Esophagus mucosa (tissue), 1 donor: ENCODE measurements at places on chromosomes 2 and 18.

GRCh38 chr2:26970244-26970927 is at the start of gene MAPRE3:
TSS of gene MAPRE3 (plus strand) at chr2:26970637. CDS start at chr2:27022219, 51,582 bp downstream.
- peak; percentile 81 for ATAC-seq

GRCh38 chr2:208127090-208127489 is 2.5 kb downstream of the CRYGC start:
- ATAC-seq, result no peak

DNA sequence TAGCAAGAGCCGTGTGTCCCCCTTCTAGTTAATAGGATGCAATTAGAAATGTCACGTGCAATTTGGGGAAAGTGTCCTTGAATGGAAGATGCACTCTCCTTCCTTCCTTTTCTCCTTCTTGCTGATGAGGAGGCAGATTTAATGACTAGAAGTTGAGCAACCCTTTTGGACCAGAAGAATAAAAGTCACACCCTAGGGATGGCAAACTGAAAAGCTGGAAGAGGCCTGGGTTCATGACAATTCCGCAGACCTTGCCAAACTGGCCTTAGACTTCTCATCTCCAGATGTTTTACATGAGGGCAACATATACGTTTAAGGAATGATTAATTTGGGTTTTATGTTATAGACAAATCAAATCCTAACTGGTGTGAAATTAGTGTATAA is 38.6 kb upstream of the NCOA1 start:
- ATAC-seq, result no peak

DNA sequence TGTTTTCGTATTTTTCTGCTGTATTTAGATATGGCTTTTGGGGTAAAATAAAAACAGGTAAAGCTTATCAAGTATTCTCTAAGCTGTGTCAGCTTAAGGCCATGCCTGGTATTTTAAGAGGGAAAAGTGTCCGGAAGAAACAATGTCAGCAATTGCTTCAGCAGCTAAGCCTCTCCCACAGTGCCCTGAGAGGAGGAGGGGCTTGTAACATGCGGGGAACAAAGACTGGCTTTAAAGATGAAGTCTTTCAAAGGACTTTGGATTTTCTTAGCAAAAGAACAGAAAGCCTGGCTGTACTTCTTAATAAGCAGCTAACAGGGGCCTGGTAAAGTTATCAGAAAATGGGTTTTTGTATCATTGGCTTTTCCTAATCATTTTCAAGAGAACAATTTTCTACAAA is 102.8 kb downstream of the PXDN start:
- ATAC-seq, result no peak

DNA sequence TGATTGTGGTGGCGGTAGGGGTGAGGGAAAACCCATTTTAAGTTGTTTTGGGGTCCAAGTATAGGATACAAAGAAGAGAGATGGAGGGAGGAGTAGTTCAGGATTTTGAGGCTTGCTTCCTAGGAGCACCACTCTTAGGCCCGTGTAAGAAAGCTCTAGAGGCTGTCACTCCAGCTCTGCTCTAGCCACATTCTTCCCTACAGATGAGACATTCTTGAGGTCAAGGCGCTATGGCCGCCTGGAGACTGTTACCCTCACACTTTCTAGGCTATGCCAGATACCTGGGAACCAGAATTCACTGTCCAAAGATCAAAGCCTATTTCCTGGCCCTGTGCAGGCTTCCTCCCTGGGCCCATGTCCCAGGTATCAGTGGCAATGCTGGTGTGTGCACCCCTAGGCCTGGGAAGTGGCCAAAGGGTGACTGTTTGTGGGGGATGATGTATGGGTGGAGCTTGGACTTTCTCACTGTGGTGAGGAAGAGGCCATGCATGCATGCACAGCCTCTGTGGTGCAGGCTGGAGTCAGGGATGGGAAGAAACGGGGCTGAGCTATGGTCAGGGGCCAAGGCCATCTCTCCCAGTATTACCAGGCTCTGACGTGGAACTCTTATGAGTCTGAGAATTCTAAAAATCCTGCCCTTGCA is 7.0 kb upstream of the TTL start:
- ATAC-seq, result no peak

DNA sequence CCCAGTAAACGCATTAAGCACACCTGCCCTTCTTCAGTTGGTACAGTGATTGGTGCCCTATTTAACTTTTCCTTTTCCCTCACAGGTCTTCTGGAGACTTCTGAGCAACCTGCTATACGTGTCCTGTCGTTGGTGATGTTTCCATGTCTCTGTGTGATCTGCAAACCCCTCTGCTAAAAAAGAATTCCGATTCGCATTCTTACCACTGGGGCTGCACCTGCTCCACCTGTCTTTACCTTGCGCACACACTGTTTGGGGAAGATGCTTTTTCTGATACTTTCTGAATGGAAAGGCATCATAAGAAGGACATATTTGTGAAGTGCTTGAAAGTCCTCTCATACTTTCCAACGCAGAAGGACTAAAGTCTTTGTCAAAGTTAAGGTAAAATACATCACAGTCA is 323.9 kb upstream of the SOX11 start:
- no peak for ATAC-seq

- no peak for ATAC-seq
These were observed 33.1 kb downstream of the KLHL29 start for GRCh38 chr2:23418056-23418455.

DNA sequence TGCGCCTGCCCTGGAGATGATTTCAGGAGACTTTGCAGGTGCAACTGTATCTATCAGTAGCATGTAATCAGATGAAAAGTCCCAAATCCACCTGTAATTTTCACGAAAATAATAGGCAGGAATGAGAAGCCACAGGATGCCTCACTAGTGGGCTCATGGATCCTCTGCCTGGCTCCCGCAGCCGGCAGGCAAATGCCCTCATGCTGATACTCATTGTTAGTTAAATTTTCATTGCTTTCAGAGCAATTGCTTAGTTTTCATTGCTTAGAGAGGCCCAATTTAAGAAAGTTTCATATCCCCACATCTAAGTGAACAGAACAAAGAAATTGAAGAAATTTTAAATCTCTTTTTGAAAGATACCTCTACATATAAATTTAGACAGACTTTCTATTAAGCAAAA is 57.6 kb upstream of the CTDP1 start:
- no peak for ATAC-seq
